ENCODE measurements at places on chromosomes 3 and 15.

- no peak for DNase-seq
These were observed 153.7 kb upstream of the GAP43 start for GRCh38 chr3:115469649-115470048.

GRCh38 chr3:72993391-72993790, 3.2 kb upstream of the PPP4R2 start:
- DNase-seq = no peak

DNA sequence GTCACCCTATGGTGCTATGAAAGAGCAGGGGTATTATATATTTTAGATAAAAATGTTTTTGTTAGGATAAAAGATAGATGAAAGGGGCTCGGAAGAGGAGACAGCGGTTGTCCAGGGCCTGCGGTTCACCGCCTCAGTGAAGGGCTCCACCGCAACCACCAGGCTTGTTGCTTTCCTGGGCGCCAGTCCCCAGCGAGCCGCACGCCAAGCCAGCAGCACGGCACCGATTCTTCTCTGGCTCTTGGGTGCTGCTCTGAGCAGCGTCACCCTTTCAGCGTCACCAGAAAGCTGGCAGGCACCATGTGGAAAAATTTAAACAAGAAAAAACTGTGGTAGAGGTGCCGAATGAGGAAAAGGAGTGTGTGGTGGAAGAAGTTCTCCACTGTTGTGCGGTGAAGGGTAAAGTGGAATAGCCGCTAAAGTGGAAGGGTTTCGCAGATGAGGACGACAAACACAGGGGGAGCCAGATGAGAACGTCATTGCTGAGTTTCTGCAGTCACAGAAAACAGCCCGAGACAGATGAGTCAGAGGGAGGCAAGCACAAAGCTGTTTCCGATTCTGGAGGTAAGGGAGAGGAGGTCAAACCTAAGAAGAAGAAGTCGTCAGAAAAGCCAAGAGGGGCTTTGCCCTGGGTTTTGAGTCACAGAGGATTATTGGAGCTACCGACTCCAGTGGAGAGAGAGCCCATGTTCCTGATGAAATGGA, 569.2 kb downstream of the ZBBX start:
- DNase-seq = no peak

DNA sequence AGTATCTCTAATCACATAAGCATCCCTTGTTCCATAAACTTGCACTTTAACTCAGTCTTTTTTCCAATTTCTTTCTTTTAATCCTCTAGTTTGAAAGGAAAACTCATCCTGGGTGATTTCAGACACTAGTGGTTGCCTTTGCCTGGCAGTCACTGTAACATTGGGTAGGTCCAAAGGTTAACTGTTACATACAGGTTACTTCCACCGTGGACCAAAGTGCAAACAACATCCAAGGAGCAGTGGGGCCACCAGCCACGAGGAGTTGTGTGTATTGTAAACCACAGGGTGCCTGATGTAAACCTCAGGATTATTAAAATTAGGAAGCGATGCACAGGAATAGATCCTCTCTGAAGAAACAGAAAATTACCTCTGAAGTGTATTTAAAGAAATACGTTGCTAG, 75.0 kb downstream of the HCN4 start:
- no peak for DNase-seq

DNA sequence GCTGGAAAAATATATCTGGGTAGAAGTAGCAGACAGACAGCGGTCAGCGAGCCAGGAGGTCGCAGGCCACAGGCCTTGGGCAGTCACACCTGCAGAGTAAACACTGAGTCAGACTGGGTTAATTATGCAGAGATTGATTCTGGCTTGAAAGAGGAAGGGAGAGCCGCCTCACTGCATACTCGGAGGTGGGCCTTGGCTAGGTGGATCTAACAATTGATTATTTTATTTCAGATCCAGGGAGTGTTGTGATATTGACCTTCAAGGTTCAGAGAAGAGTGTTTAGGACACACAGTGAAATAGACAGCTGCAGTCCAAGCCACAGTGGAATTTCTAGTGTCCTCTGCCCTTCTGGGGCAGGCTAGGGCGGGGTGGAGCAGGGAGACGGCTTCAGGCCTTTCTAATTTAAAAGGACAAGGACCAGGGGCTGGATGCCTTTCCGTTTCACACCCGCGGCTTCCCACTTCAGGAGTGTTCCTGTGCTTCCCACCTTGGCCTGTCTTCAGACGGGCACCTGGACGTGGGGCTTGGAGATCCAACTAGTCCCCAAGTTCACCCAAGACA, 237.3 kb downstream of the XXYLT1 start:
- DNase-seq = no peak

DNA sequence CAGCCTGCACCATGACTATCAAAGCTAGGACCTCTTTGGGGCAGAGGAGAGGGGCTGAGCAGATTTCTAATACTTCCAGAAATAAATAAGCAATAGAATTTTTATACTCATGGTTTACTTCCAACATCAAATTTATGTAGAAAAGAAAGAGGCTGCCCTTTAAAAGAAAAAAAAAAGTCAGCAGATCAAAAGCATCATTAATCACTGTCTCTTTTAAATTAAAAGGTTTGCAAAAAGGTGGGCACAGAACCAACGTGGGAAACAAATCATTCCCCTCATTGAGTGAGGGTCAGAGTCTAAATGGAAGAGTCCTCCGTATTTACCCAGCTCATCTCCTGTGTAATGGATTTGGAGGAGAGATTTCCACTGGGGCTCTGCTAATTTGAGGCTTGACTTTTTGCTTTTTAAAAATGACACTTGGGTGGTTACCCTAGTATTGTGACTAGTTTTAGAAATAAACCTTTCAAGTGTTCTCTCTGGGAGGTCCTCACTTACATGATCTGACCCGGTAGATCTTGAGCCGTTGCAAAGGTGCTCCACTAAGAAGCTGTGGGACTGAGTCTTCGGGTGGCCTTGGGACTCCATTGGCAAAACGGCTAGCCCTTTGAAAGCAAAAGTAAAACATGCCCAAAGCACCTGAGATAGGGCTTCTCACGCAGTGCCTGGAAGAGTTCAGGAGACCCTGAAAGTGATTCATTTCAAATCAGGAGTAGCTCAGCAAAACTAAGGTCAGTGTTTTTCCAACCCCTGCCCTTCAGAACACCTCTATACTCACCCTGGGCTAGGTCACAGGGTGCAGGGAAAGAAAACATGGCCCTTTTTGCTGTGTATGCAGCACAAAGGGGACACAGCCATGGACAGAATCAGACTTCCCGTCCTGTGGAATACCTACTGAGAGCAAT, 320.9 kb downstream of the FOXP1 start:
- no peak for DNase-seq

GRCh38 chr15:99126131-99126588, 21.3 kb downstream of the SYNM start:
- no peak for DNase-seq

DNA sequence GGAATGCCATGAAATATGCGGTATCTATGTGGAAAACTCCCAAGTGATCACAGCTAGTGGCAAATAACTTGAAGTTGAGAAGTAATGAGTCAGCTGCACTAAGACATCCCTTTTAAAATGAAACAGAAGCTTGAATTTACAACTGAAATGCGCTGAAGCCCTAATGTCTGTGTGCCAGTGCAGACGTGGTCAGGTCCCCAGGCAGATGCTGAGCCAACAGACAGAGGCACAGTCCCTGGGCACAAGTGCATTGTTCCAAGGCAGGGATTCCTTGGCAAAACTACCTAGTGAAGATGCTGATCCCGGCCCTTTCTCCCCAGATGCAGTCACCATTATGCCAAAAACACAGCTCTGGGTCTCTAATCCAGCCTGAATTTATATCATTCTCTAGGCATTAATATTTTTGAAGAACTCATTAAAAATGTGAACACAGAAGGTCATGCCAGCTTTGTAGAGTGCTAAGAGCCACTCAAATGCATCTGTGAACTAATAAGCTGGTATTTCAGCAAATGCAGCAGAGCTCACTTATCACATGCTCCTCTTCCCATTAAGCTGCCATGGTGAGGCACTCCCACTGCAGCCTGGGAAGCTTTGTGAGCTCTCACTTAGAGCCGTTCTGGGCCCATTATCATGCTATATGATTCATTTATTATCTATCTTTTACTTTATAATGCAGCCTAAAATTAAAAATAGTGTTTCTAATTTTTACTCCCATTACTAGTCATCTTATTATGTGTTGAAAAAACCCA, 200.1 kb downstream of the GABRB3 start:
- DNase-seq = no peak

- DNase-seq = no peak
These were observed 47.8 kb downstream of the SLC41A3 start for GRCh38 chr3:126036056-126036549.

GRCh38 chr15:79339588-79340314, 28.8 kb downstream of the TMED3 start:
- no peak for DNase-seq

Measured in effector memory CD8-positive, alpha-beta T cell (primary cell).